ENCODE measurements at places on chromosomes 5 and 9. TPM values are rescaled to one million over a fixed set of nuclear protein-coding genes. Genes with fewer than 3 reads are reported as not detected.

DNA sequence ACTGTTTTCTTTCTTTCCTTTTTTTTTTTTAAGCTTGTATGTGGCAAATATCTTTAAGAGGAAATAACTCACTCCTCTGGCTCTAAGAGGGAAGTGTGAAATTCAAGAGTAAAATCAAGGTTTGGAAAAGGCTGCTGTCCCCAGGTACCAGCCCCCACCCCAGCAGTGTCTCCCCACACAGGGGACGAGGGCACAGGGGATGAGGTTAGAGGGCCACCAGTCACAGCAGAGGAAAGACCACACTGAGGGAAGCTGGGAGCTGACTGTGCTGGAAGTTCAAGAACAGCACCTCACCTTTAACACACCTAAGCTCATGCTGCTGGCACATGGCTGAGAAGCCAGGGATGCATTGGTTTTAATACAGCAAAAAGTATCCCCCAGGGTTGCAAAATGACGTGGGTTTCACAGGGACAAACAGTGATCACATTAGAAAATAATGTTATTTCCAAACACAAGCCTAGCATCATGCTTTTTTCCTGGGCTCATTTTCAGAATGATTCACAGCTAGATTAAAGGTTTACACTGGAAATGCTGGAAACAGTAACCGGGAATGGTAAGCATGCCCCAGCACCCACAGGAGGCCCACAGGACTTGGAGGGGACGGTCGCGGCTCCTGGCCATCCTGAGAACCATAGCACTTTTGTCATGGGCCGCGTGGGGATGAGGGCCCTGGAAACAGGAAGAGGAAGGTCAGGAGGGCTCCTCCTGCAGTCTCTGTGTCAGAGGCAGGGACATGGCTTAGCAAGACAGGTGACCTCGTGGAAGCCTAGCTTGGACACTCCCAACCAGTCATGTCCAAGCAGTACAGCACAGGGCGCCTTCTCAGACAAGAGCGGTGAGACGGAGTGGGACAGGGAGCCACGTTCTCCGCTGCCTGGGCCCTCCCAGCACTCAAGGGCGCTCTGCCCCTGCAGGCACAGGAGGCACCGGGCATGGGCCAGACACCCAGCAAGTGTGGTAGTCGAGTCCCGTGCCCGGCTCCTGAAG lies 6.9 kb downstream of the LPCAT1 start:
- no peak overlapping the region for H3K27ac ChIP-seq
- H3K27me3 ChIP-seq, result no peaks in the 10 kb centered on the region
- no peak overlapping the region for H3K4me3 ChIP-seq
- DNase-seq, result peak; percentile 76
- H3K36me3 ChIP-seq, result no peaks in the 10 kb centered on the region

SHC3 gene
- 0.10 TPM for polyA plus RNA-seq

GRCh38 chr9:116264361-116264760 lies 110.8 kb downstream of the PAPPA start:
- no peaks in the 10 kb centered on the region for H3K27me3 ChIP-seq
- H3K4me3 ChIP-seq, result no peak overlapping the region
- no peaks in the 10 kb centered on the region for H3K36me3 ChIP-seq
- H3K4me1 ChIP-seq, result no peaks in the 10 kb centered on the region
- H3K27ac ChIP-seq, result no peak overlapping the region

GRCh38 chr5:2383698-2384065 lies 367.8 kb downstream of the IRX2 start:
- no peak overlapping the region for H3K4me3 ChIP-seq
- no peaks in the 10 kb centered on the region for H3K4me1 ChIP-seq
- no peaks in the 10 kb centered on the region for H3K27me3 ChIP-seq
- H3K27ac ChIP-seq, result no peak overlapping the region

All from aorta (tissue), 5 donors.